Activated CD8-positive, alpha-beta memory T cell treated with anti-CD3 and anti-CD28 coated beads, Interleukin-2, amount 10 ng/mL, durations not matched to agents 7 days and 5 days (primary cell): ENCODE measurements at places on chromosomes 7 and 10. TPM values are rescaled to one million over a fixed set of nuclear protein-coding genes. Genes with fewer than 3 reads are reported as not detected.

TAS2R4 gene
- 0.82 TPM for total RNA-seq

DKK1 gene
- total RNA-seq = not detected

CYP26C1 gene
- 0.05 TPM for total RNA-seq

JMJD1C gene
- 87.6 TPM for total RNA-seq

GPR26 gene
- not detected for total RNA-seq

AKR1C1 gene
- total RNA-seq = 0.12 TPM

ABCB1 gene
- 15.1 TPM for total RNA-seq

RELN gene
- total RNA-seq = not detected

C7orf57 gene
- 0.12 TPM for total RNA-seq

ACTL6B gene
- not detected for total RNA-seq

DUS4L gene
- 10.2 TPM for total RNA-seq

DNA sequence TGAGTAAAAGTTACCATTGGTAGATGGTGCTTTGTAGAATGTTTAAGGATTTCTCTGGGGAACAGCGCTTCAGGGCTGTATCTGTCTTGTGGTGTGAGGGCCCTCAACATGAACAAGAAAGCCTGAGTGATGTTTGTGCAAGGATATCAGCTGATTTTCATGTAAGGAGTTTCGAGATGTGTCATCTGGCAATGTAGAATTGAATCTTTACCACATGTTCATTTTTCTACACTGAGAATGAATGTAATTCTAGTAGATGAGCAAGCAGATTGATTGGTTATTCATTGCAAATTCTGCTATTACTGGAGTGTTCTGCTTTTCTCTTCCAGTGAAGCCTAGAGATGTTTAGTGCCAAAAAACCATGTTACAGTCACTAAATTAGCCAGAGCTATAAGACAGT, 87.7 kb downstream of the ST7 start:
- peaks cover 4% of the 10 kb centered on the region for H3K27me3 ChIP-seq
- H3K4me1 ChIP-seq = peaks cover 6% of the 10 kb centered on the region
- no peak overlapping the region for H3K27ac ChIP-seq
- no peak for DNase-seq

DNA sequence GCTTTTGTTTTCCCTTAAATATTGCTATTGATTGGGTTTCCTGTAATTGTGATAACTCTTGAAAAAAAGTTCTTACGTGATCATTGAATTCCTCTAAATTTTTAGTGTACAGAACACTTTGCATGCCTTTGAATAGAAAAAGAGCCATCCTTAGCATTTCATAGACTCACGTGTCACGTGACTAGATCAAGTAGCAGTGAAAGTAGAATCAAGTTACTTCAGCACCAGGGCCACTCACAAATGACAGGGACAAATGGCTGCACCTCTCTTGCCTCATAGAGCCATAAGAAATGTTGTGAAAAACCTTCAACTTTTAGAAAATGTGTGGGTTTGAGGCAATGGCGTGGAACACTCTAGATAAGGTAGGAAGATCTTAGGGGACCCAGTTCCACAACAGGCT, 203.8 kb downstream of the ZEB1 start:
- no peaks in the 10 kb centered on the region for H3K4me1 ChIP-seq
- H3K4me3 ChIP-seq = no peak overlapping the region
- H3K27ac ChIP-seq = no peak overlapping the region
- H3K27me3 ChIP-seq = no peaks in the 10 kb centered on the region
- H3K36me3 ChIP-seq = peaks cover 57% of the 10 kb centered on the region

GRCh38 chr10:34526186-34526585, 288.9 kb downstream of the PARD3 start:
- H3K4me1 ChIP-seq = no peaks in the 10 kb centered on the region
- H3K27ac ChIP-seq = no peak overlapping the region
- no peak overlapping the region for H3K4me3 ChIP-seq
- DNase-seq = no peak
- H3K36me3 ChIP-seq = no peaks in the 10 kb centered on the region
- H3K27me3 ChIP-seq = no peaks in the 10 kb centered on the region

GRCh38 chr10:130045801-130046321, 64.8 kb downstream of the C10orf143 start:
- H3K4me1 ChIP-seq = no peaks in the 10 kb centered on the region
- H3K27ac ChIP-seq = no peak overlapping the region
- H3K4me3 ChIP-seq = no peak overlapping the region

DNA sequence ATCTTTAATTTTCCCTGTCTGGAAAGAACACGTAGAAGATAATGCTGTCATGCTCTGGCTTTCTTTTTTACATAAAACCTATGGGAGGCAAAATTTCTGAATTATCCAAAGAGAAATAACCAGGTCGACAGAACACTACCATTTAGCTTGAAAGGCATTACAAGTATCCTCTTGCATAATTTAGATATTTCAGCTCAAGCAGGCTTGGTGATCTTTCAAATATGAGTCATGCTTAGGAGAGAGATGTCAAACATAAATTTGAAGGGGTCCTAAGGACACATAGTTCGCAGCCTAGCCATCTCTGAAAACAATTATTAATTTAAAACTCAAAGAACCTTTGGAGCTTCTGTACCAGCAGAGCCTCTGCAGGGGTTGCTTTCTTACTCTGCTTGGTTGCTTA, 100.9 kb downstream of the FAS start:
- H3K27ac ChIP-seq = no peak overlapping the region
- no peaks in the 10 kb centered on the region for H3K36me3 ChIP-seq
- peaks cover 15% of the 10 kb centered on the region for H3K4me1 ChIP-seq
- no peak overlapping the region for H3K4me3 ChIP-seq
- H3K27me3 ChIP-seq = no peaks in the 10 kb centered on the region

GRCh38 chr7:41912851-41913567, 210.1 kb upstream of the INHBA start:
- no peaks in the 10 kb centered on the region for H3K36me3 ChIP-seq
- no peak for DNase-seq
- H3K27me3 ChIP-seq = peaks cover 11% of the 10 kb centered on the region

- H3K27ac ChIP-seq = no peak overlapping the region
- H3K4me3 ChIP-seq = no peak overlapping the region
- peaks cover 4% of the 10 kb centered on the region for H3K27me3 ChIP-seq
- no peaks in the 10 kb centered on the region for H3K4me1 ChIP-seq
Measured at GRCh38 chr10:43698156-43698555, 49.5 kb upstream of the ZNF32 start.

DNA sequence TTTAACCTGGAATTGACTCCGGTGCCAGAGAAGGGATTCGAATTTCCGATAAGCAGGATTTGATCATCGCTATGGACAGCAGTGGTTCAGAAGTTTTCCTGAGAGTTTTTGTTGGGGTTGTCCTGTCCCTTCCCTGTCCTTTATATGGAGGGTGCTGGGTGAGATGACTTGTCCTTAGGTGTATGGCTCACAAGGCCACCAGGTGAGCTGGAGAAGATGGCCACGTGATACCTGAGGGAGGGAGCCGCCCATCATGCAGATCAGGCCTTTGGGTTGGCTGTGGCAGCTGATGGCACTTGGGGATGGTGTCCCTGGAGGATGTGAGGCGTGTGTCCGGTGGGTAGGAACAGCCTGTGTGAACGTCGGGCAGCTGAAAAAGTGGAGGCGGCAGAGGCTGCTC, 187.7 kb downstream of the PTPN20 start:
- no peaks in the 10 kb centered on the region for H3K36me3 ChIP-seq
- no peak overlapping the region for H3K4me3 ChIP-seq
- peaks cover 2% of the 10 kb centered on the region for H3K27me3 ChIP-seq
- DNase-seq = no peak
- no peaks in the 10 kb centered on the region for H3K4me1 ChIP-seq

GRCh38 chr7:17554341-17555015, 256.0 kb downstream of the AHR start:
- H3K27me3 ChIP-seq = no peaks in the 10 kb centered on the region
- no peak for DNase-seq
- H3K36me3 ChIP-seq = peaks cover 1% of the 10 kb centered on the region

DNA sequence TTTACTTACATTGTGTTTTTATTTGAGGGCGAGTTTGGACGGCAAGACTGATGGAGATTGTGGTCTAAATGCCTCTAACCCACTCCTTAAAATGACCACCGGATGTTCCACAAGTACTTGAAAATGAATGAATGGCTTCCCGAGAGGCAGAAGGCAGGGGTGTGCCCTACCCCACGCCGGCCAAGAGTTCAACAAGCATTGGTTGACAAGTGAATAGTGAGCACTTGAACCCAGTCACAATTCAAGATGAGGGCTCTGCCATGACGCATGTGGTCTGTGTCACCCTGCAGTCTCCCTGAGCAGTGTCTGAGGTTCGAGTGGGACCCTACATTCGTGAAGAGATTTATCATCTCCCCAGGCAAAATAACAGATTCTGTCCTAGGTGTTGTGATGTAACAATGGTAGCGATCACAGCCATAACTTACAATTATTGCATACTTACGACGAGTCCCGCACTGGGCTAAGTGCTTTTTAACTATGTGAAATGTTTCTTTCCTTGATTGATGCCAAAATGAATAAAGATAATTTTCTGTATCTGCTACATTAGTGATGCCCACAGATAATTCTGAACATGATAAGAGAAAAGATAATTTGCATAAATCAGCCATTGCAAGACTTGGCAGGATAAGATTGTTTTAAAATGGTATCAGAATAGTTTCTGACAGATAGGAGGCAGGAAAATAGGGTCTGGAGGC, 305.4 kb downstream of the WDR37 start:
- H3K36me3 ChIP-seq = no peaks in the 10 kb centered on the region
- no peak for DNase-seq
- peaks cover 47% of the 10 kb centered on the region for H3K27me3 ChIP-seq
- H3K27ac ChIP-seq = no peak overlapping the region

DNA sequence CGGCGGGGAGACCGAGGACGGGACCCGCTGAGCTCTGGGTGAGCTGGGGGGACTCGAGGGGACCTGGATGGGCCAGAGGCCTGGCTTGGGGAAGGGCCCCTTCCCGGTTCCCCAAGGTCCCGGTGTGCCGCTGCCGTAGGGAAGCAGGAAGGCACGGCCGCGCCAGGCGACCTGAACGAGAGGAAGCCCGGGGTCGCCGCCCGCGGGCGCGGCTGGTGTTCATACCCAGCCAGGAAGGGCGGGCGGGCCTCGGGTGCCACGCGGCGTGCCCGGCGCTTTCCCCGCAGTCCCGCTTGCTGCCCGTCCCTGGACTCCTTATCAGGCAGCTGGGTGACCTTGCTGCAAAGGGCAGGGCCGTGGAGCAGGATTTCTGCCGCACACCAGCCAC, 38.0 kb downstream of the ZNF777 start:
- H3K27me3 ChIP-seq = peaks cover 15% of the 10 kb centered on the region
- H3K36me3 ChIP-seq = no peaks in the 10 kb centered on the region
- no peak for DNase-seq
- no peak overlapping the region for H3K27ac ChIP-seq
- peak overlapping the region; percentile 48 for H3K4me3 ChIP-seq
- H3K4me1 ChIP-seq = peaks cover 13% of the 10 kb centered on the region

- H3K4me3 ChIP-seq = no peak overlapping the region
- H3K36me3 ChIP-seq = no peaks in the 10 kb centered on the region
- peaks cover 9% of the 10 kb centered on the region for H3K27me3 ChIP-seq
- H3K27ac ChIP-seq = no peak overlapping the region
- peaks cover 8% of the 10 kb centered on the region for H3K4me1 ChIP-seq
Measured at GRCh38 chr10:44006771-44007170, 358.1 kb upstream of the ZNF32 start.

DNA sequence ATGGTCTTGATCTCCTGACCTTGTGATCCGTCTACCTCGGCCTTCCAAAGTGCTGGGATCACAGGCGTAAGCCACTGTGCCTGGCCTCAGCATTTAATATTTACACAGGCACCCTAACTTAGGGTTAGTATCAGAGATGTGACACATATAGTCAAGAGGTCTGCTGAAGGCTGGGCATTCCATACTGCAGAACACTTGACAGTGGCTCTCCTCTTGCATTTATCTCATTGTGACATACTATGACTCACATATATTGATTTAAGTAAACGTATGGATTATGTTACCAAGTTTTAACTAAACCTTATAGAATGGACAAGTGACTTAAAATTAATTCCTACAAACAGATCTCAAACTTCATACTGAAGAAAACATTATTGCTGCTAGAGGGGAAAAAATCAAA, 36.6 kb downstream of the BRAF start:
- no peaks in the 10 kb centered on the region for H3K27me3 ChIP-seq
- peaks cover 7% of the 10 kb centered on the region for H3K36me3 ChIP-seq
- no peak overlapping the region for H3K27ac ChIP-seq
- H3K4me1 ChIP-seq = peaks cover 12% of the 10 kb centered on the region
- no peak overlapping the region for H3K4me3 ChIP-seq

DNA sequence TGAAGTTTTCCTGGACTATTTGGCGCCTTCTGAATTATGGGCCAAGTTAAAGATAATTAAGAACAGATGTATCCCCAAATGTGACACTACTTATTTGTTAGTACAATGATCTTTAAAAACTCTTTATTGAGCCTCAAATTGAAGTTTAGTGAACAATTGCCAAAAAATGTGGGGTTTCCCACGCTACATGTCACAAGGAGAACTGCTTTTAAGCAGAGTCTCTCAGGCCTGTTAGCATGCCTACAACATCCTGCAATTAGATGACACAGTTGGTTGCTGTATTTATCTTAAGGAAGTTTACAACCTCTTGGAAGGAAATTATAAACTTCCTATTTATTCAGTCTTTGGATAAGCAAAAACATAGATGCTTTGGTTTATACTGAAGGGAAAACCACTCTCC, 733.0 kb downstream of the TNS3 start:
- no peaks in the 10 kb centered on the region for H3K36me3 ChIP-seq
- no peak for DNase-seq
- no peaks in the 10 kb centered on the region for H3K4me1 ChIP-seq
- H3K27me3 ChIP-seq = no peaks in the 10 kb centered on the region
- no peak overlapping the region for H3K27ac ChIP-seq
- H3K4me3 ChIP-seq = no peak overlapping the region

- peaks cover 12% of the 10 kb centered on the region for H3K27me3 ChIP-seq
- peaks cover 3% of the 10 kb centered on the region for H3K36me3 ChIP-seq
- no peak overlapping the region for H3K27ac ChIP-seq
- H3K4me1 ChIP-seq = peaks cover 3% of the 10 kb centered on the region
Measured at GRCh38 chr7:101567230-101567629, 61.9 kb downstream of the MYL10 start.

- no peaks in the 10 kb centered on the region for H3K4me1 ChIP-seq
- peaks cover 15% of the 10 kb centered on the region for H3K27me3 ChIP-seq
- DNase-seq = no peak
- H3K27ac ChIP-seq = no peak overlapping the region
- H3K4me3 ChIP-seq = no peak overlapping the region
Measured at GRCh38 chr10:71307469-71308085, 11.5 kb upstream of the SLC29A3 start.

- H3K4me3 ChIP-seq = no peak overlapping the region
- H3K36me3 ChIP-seq = no peaks in the 10 kb centered on the region
- no peak for DNase-seq
- peaks cover 45% of the 10 kb centered on the region for H3K27me3 ChIP-seq
Measured at GRCh38 chr10:128287921-128288320, 161.7 kb upstream of the MKI67 start.

GRCh38 chr7:45592230-45592991, 18.2 kb downstream of the ADCY1 start:
- H3K4me1 ChIP-seq = no peaks in the 10 kb centered on the region
- no peaks in the 10 kb centered on the region for H3K27me3 ChIP-seq
- H3K27ac ChIP-seq = no peak overlapping the region
- DNase-seq = no peak
